ENCODE measurements at places on chromosomes 6 and 20.

- DNase-seq = no peak
Observed at GRCh38 chr6:65760285-65760684, 53.3 kb upstream of the EYS start.

DNA sequence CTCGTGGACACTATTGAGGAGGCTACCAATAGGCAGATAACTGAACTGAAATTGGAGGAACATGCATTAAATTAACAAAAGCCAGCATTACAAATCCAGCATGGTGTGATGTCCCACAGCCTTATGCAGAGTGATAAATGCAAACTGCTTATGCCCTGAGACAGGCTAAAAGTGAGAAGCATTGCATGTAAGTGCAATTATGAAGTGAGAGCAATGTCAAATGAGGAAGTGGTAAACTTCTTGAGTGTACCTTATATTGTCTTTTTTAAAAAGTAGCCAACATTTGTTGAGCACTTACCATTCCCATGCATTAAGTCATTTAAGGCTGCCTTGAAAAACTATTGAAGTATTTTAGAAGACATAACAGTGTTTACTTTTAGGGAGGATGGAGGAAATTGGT lies 212.2 kb downstream of the TBC1D7 start:
- no peak for DNase-seq

GRCh38 chr20:51138576-51138975 lies 115.7 kb upstream of the KCNG1 start:
- DNase-seq = no peak

- peak; percentile 27 for DNase-seq
Observed at GRCh38 chr20:62603021-62603906, 39.0 kb upstream of the SLCO4A1 start.

GRCh38 chr6:69937402-69938136 lies 71.2 kb downstream of the COL19A1 start:
- no peak for DNase-seq

GRCh38 chr20:39049684-39050554 lies 87.8 kb downstream of the DHX35 start:
- DNase-seq = peak; percentile 78

DNA sequence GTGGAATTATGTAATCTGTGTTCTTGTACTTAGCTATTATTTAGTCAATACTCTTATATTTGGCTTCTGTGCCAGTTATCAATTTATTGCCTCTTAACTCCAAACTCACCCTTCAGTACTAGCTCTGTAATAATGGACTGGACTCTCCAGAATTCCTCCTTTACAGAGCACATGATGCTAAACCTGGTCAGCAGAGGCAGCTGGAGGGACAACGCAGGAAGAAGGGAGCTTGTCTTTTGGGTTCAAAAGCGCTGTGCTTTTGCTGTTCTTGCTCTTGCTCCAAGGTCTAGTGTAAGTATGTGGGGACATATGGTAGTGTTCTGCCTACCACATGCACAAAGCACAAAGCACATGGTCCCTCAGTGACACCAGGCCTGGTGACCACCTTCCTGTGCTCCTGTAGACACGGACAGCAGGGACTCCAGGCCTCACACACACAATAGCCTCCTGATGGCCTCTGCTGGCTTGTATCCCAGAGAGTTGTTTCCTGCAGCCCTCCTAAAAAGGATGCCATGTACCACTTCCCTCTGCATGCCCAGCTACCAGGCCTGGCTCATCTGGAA lies 46.1 kb downstream of the CHD6 start:
- no peak for DNase-seq

GRCh38 chr6:20800229-20800628 lies 266.0 kb downstream of the CDKAL1 start:
- no peak for DNase-seq

DNA sequence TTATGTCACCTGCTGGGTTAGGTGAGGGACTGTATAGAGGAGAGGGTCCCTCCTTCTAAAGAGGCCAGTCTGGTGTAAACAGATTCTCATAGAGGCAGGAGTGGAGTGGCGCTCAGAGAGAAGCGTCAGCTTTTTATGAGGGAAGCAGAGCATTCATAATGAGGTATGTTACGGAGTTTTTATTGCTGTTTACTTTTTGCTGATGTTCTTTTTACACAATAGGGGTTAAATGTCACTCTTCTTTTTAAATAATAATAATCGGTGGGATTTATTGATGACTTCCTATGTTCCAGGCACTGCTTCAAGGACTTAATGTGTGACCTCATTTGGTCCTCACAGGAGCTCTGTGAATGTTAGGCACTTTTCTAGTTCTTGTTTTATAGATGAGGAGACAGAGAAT lies 79.9 kb downstream of the L3MBTL3 start:
- no peak for DNase-seq

DNA sequence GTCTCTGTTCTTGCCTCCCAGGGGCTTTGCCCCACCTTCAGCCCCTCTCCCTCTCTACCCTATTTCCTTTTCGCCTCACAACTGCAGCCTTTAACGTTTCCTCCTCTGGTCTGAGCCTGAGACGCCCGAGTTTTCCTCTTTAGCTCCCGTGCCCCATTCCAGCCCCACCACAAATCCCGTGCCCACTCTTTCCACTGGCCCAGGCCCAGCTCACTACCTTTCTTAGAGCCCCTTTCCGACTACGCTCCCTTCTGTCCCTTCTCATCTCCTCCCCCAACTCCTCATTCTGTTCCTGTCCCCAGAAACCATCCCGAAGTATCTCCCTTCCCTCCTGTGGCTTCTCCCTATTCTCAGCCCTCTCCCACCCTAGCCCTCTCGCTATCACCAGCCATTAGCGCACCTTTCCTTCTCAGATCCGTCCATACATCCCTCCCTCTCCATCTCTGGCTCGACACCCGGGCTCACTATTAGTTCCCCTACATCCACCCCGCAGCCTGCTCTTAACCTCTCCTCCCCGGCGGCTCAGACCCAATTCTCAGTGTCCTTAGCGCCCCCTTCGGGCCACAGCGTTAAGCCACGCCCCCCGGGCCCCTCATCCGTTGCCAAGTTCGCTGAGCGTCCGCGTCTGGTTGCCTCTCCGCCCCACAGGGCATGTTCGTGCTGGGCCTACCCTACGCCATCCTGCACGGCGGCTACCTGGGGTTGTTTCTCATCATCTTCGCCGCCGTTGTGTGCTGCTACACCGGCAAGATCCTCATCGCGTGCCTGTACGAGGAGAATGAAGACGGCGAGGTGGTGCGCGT lies 2.7 kb downstream of the SLC32A1 start:
- peak; percentile 28 for DNase-seq

DNA sequence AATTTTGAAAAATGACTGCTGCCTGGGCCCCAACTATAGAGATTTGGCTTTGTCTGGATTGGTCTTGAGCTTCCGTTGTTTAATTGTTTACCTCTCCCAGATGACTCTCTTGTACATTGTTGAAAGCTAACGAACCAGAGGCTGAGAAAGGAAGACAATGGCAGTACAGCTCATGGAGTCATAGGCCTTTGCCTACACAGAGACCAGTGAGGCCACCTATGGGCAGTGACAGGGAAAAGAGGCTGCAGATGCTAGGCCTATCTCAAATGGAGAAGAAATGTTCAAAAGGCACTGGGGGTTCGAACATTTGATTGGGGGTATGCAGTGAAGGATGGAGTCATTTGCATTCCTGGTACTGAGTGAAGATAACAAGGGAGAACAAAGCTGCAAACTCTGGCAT lies 29.1 kb downstream of the OPN5 start:
- no peak for DNase-seq

DNA sequence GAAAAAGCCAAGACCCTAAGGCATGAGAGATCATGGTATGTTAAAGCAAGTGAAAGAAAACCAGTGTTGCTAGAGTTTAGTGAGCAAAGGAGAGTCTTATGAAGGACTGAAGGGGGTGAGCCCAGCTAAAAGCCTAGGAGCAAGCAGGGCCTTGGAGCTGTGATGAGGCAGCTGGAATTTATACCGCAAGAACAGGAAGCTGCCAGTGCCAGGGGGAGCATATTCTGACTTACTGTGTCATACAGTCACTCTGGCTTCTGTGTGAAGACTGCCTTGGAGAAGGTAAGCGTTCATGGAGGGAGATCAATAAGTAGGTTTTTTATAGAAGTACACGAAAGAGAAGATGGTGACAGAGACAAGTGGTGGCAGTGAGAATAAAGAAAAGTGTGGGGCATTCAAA lies 308.9 kb upstream of the THEMIS start:
- DNase-seq = no peak
